A172 (cell line): ENCODE measurements at places on chromosomes 5 and 9. TPM values are rescaled to one million over a fixed set of nuclear protein-coding genes. Genes with fewer than 3 reads are reported as not detected.

GRCh38 chr5:1156754-1157460, 44.5 kb upstream of the SLC6A19 start:
- no peak for DNase-seq

DNA sequence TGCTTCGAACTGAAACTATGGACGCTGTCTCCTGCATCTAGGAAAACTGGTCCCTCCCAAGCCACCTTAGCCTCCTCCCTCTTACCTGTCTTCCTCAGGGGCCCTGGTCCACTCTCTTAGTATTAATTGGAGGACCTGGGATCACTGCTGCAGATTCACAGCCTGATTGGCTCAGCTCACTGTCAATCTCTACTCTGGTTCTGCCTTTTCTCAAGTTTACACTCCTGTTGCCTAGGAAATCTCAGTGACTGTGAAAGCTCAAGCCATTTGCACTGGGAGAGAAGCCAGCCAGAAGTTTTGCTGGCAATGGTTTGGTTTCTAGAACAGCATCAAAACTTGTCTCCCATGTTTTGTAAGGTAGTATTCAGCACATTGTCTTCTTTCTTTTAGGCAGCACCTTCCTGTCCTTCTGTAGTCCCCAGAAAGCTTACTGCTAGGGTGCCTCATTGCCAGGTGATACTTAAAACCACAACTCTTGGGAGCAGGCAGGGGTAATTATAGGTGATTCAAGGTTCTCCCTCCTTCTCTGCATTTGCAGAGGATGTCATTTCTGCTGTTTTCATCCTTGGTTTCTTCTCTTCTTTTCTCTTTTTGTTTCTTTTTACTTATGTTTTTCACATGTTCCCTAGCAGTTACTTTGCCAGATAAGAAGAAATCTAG, at the start of gene CAPSL:
CAPSL (minus strand) TSS at position 55 of the 660 bp plus-strand sequence. CDS start 17,502 bp downstream, outside the sequence.
- DNase-seq = peak; percentile 55

PTGES gene
- total RNA-seq = 3.3 and 4.3 TPM in 2 replicates

DNA sequence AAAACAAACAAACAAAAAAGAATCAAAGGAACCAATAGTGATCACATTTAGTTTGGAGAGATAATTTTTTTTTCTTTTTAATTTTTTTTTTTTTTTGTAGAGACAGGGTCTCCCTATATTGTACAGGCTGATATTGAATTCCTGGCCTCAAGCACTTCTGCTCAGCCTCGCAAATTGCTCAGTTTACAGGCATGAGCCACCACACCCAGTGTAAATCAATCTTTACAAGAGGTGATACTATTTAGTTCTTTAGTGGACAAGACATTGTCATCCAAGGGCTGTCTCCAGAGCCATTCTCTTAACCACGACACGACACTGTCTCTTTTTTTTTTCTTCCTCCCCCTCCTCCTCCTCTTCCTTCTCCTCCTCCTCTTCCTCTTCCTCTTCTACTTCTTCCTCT, 29.6 kb downstream of the ERAP2 start:
- no peak for DNase-seq

PCDHB3 gene
- total RNA-seq = 19.9 and 22.0 TPM in 2 replicates

DNA sequence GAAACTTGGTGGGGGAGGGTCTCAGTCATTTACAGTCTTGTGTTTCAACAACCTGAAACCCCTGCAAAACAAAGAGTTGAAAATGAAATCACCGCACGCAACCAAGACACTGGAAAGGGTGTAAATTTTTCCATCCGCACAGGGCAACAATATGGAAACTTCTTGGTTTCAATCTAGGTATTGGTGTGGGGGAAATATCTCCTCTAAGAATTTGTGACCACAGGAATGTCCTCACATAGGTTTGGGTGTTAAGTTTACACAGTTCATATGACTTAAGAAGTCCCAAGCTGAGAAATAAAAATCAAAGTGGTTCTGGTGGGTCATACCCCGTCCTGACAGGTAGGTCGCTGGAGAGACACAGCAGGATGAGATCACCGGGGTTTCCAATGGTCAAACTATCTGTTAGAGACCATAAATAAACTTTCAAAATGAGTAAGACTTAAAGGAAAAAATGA, 51.9 kb upstream of the PIP5K1B start:
- DNase-seq = no peak

DNA sequence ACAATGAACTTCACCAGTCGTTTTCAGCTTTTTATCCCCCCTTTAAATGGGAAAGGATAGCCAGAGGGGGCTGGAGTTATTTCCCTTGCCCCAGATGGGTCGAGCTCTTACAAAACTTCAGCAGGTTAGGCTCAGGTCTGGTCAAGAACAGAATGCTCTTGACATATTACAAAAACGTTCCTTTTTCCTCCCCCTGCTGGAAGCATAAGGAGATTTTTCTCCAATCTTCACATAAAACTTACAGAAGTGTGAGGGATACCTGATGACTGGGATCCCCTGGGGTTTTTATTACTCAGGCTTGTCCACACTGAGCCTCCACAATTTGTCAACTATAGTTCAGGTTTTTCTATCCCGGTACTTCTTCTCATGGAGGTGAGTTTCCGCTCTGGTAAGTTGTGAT, 60.8 kb downstream of the CSF2 start:
- peak; percentile 32 for DNase-seq

SPINK13 gene
- total RNA-seq = not detected in 2 replicates

DNA sequence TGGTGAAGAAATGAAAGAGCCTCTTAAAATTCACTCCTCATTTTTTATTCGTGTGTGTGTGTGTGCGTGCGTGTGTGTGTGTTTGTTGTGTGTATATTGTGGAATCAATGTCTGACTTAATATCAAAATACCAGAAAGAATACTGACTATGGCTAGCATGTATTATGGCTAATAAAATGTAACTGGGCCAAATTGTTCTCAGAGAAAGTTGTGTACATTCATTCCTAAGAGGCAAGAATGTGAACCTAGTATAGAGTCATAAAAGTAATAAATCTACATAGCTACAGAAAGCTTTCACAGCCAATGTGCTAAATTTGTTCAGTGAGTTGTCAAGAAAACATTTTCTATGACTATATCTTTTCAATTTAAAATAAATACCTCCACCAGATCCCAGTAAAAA, 211.5 kb downstream of the EBF1 start:
- no peak for DNase-seq

POC5 gene
- total RNA-seq = 40.1 and 44.4 TPM in 2 replicates
